Keratinocyte (primary cell): ENCODE measurements at places on chromosomes 11 and 22. TPM values are rescaled to one million over a fixed set of nuclear protein-coding genes. Genes with fewer than 3 reads are reported as not detected.

DNA sequence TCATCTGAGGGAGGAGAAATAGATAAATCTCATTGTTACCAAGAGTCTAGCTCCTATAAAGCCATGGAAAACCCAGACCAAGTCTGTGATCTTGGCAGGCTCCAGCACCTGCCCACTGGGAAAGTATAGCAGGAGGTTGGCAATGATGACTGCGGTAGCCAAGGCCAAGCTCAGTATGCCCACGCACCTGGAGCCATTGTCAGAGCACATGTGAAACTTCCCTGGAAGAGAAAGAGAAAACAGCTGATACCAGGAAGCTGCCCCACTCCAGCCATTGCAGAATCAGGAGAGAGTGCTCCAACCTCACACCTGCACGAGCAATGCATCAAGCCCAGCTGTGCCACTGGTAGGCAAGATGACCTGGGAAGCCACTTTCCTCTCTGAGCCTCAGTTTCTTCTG is 62.2 kb upstream of the HEPHL1 start:
- DNase-seq = no peak

DNA sequence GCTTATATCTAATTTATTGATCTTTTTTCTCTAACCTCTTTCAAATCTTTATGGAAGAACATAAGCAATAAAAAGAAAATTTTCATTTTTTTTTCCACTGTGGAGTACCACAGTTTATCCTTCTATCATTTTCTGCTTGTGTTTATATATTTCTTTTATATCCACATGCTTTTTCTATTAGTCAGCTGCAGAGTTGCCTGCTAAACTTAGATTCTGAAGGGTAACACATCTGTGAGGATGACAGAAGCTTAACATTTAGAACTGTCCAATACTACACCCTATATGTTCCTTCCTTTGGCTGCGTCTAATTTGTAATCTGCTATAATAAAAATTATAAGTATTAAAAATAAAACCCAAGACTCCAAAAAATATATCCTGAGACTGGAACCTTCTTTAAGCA is 20.8 kb downstream of the CCDC90B start:
- no peak for DNase-seq

DNA sequence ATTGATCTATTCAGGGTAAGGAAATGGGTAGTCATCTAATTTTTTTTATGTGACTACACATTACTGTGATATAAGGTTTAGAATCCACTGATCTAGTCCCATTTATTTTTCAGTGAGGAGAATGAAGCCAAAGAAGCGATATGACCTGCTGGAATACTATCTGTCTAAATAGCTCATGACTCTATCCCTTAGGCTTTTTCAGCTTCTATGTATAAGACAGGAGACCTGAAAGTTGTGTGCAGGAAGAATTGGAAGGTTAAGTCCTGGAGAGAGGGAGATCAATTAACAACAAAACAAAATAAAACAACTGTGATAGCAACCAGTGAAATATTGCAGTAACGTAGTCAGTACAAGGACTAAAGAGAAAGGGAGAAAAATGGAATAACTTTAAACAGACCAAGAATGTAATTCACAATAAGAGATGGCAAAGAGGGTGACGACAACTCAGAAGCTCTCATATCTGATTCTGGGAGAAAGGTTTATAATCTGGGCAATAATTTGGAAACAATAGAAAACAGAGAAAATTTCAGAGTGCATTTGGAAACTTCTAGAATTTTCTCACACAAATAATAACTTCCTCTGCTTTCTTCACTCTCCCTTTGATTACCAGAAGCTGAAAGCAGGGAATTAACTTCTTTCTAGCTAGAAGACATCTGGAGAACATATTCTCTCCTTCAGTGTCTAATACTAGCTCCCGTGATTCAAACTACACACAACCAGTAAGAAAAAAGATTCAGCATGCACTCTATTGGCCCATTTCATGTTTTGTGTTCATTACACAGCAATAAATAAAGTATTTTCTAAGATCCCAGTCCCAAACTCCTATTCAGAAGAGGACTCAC is 19.2 kb upstream of the CASP12 start:
- DNase-seq = no peak

GRCh38 chr11:8775734-8776133 is 93.1 kb downstream of the RPL27A start:
- DNase-seq = no peak

GRCh38 chr11:43812471-43812870 is 68.2 kb upstream of the ALKBH3 start:
- no peak for DNase-seq

- DNase-seq = no peak
Measured at GRCh38 chr22:45903355-45904135, 73.4 kb downstream of the WNT7B start.

DNA sequence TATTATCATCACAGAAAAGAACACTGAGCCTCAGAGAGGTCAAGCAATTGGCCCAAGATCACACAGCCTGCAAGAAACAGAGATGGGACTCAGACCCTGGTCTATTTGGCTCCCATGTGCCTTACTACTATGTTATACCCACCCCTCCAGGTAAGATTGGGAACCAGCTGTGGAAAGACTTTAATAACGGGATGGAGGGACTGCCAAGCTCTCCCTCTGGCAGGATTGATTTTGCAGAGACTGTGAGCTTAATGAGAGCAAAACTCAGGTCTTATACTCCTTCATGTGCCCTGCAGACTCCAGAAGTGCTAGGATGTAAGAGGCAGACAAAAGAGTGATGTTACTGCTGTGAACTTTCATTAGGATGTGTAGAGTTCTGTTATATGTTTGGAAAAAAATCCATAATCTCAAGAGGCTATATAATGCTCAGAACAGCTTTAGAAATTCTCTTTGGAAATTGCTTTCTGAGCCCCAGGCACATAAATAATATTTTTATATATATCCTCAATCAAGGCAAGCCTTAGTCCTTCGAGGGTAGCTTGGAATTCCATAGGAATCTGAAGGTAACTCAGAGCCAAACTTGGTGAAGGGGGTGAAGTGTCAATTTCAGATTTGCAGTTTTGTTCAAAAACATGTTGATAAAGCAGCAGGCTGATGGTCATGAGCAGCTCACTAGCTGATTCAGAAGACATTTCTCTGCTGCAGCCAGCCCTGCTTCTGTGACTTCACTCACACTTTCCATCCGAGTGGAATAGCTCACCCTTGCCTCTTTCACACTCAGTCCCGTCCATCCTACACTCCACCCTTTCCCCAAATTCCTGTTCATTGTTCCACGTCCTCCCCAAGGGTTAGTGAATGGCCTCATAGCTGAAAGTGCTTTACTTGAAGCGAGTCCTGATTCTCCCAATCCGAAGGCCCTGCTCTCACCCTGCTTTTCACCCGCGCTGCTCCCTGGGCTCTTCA is 188.8 kb downstream of the SNX19 start:
- DNase-seq = no peak

DNA sequence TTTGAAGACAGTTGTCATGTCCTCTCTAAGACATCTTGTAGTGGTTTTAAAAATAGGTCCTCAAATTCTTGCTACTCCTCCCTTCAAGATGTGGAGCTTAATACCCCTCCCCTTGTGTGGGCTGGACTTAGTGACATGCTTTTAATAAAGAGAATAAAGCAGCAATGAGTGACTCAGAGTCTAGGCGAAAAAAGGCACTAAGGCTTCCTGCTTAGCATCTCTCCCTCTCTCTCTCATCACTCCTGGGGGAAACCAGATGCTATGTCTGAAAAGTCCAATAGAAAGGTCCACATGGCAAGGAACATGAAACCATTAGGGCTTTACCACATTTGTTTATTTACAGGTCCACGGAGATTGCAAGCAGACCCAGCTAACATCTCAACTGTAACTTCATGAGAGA is 11.7 kb downstream of the SERGEF start:
- no peak for DNase-seq

SCO2 gene
- polyA plus RNA-seq = 1.9 to 4.3 TPM (median 2.4 TPM) in 3 replicates

CALCA gene
- not detected in 3 replicates for polyA plus RNA-seq
